Stimulated activated CD4-positive, alpha-beta T cell treated with anti-CD3 and anti-CD28 coated beads, Interleukin-2, amount 100 ng/mL, for 48 hours (primary cell): ENCODE measurements at places on chromosomes 6 and 20.

- DNase-seq: no peak
Measured at GRCh38 chr6:48817333-48818051, 645.6 kb downstream of the MMUT start.

- DNase-seq: no peak
Measured at GRCh38 chr6:157789861-157790260, 33.2 kb upstream of the SNX9 start.

GRCh38 chr20:32672982-32673851, 524 bp downstream of the C20orf203 start:
- peak; percentile 16 for DNase-seq

DNA sequence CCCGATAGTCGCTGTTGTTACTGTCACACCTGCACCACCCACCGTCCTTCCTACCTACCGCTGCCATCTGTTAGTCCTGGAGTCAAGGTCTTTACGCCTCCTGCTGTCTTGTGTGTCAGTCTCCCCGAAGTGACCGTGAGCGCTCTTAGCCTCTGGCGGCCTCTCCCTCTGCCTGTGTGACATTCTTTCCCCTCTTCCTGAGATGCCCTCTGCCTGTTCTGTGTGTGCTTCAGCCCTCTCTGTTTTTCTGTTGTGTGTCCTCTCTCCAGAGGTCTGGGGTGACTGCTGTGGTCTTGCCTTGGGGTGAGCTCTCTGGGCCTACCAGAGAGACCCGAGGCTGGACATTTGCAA, 54.9 kb downstream of the TCP11 start:
- no peak for DNase-seq

DNA sequence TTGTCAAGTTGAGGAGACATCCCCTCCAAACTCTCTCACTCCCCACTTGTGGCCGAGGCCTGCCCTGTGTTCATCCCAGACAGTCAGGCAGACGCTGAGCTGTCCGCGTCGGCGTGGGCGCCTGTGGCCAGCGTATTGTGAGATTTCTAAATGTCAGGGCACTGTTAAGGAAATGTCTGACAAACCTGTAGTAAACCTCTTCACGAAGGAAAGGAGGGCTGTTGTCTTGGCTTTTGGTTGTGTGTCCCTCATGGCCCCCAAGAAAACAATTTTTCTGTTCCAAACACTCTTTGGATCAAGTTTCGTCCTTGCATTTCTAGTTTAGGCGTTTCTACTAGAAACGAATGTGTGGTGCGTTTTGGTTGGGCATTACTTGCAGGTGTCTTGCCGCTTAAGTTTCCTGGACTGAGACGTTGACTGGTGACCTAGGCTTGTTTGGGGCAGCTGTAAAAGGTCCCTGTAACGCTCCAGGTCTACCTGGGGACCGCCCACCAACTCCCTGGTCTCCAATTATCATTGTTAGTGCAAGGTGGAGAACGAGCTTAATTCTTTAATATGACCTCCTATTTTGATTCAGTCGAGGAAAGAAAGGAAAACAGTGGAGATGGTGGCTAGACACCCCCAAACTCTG, 8.7 kb upstream of the POU3F2 start:
- no peak for DNase-seq

DNA sequence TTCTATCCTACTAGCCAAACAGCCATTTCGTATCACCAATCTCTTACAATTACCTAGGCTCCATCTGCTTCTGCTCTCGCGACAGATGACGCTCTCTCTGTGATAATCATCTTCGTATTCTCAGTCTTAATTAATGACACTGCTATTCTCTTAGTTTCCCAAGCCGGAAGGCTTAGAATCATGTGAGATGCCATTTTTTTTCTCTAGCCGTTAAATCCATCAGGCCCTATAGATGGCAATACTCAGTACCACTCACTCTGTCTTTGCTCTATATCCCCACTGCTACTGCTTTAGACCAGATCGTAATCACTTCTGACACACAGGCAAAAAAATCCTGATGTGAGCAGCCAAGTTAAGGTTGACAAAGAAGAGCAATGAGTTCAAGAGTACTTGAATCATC, 2.1 kb upstream of the THEMIS start:
- no peak for DNase-seq

- no peak for DNase-seq
Measured at GRCh38 chr6:138493413-138493812, 5.9 kb downstream of the NHSL1 start.

DNA sequence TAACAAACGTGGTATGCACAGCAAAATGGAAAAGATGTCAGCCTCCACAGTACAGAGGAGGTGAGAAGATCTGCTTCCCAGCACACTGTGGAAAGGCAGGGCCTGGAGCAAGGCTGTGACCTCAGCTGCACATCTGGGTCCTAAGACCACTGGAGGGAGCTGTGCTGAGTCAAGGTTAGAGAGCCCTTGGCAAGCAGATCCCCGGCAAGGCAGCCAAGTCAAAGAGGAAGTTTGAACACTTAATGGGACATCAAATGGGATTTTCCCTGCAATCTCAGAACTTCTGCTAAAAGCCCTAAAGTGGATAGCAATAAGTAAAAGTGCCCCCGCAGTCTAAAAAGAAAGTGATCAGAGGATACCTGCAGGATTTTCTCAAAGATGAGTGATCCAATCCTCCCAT, 39.5 kb downstream of the UNC5CL start:
- DNase-seq: no peak

DNA sequence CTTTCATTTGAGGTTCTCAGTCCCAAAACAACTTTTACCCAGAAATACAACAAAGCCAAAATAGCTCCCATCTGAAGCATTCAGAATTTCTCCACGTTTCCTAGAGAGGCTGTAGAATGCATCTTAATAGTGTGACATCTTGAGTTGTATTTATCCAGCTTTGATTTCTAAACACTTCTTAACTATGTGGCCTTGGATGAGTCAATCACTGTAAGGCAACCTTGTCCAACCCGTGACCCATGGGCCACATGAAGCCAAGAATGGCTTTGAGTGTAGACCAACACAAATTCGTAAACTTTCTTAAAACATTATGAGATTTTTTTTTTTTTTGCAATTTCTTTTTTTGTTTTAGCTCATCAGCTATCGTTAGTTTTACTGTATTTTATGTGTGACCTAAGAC, 108.1 kb downstream of the RALGAPA2 start:
- no peak for DNase-seq

DNA sequence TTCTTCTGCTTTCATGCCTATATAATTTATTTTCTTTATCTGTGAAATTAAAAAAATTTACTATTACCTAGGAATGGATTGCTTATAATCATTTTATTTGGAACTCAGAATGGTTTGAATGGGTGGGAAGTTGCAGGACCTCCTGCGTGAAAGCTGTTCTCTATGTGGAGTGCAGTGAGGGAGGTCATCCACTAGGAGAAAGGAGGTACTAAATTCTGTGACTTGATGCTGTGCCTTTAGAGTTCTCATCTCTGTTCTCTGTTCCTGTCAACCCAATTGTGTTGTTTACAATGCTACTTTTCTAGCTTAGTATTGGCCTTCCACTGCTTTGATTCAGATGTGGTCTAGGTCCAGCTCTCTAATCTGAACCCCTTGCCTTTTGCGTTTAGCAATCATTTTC, 65.0 kb upstream of the HIVEP1 start:
- DNase-seq: no peak

DNA sequence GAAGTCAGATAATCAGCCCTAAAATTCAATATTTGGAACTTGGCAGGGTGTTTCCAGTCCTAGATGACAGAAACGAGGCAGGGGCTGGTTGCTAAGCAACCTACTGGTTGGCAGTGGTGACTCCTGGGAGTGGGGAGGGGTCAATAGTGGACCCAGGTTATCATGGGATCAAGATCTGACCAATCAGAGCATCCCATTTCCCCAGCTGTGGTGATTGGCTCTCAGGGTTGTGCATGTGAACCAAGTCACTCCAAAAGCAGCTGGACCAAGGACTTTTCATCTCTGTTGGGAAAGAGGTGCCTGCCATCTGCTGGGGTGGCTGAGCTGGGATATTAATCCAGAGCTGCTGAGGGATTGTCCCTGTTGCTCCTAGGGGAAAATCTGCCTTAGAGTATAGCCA, 253.4 kb downstream of the PREX1 start:
- DNase-seq: no peak

- DNase-seq: no peak
Measured at GRCh38 chr6:78243519-78243918, 590.7 kb downstream of the MEI4 start.

DNA sequence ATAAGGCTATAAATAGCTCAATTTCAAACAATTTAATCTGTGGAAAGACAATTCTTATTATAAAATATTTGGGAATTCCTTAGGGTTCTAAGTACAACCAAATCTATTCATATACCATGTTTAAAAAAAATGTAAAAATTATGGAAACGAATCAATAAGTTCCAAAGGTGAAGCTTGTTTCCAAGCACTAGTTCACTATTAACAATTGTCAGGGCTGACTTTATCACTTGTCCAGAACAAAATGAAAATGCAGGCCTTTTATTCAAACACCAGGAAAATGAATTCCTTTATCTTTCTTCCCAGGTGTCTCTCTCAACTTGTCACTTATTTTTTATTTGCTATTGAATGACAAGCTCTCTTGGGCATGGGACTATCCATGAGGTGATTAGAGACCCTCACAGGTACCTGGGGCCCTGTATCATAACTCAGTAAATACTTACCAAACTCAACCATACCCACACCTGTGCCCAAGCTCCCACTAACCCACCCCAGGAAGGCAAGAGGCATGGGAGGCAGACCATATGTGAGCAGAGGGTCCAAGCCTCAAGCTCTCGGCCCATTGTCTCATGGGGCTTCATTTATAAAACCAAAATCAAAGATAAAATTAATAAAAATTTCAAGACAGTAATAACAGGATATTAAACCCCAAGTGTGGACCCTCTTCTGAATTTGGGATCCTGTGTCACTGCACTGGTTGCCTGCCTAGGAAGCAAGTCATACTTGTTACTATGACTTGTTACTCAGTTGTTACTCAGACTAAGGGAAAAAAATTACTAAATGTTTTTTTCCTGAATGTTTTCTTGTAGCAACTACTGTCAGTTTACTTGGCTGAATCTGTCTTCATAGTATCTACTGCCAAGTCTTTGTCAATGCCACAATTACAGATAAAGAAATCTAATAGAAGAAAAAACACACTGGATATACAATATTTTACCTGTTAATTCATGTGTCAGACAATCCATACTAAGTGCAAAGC, 54.7 kb downstream of the PTPRK start:
- DNase-seq: no peak

DNA sequence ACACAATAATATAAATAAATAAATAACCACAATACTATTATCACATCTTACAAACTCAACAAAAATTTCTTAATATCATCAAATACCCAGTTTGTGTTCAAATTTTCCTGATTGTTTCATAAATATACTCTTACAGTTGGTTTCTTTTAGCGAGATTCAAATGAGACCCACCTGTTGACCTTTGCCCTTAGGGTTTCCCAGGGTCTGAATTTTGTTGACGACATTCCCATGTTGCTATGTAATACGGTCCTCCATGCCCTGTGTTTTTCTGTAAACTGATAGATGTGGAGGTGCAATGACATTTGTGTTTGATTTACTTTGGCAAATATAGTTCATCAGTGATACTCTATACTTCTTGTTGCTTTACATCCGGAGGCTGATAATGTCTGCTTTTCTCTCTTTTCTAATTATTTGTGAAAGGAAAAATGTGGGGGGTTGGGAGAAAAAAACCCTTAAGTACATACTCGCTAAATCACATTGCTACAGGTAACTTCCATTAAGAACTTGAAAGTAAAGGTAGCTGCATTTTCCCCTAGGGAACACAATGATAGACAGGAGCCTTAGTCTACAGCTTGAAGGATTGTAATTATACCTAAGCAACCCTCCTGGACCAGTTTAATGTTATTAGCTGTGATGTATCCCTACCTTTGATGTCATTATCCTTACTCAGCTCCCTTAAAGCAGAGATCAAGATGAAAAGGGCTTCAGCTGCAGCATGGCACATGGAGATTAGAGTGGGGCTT, 6.6 kb downstream of the MOG start:
- DNase-seq: no peak

GRCh38 chr6:30970946-30971345, 12.6 kb upstream of the MUC21 start:
- no peak for DNase-seq

DNA sequence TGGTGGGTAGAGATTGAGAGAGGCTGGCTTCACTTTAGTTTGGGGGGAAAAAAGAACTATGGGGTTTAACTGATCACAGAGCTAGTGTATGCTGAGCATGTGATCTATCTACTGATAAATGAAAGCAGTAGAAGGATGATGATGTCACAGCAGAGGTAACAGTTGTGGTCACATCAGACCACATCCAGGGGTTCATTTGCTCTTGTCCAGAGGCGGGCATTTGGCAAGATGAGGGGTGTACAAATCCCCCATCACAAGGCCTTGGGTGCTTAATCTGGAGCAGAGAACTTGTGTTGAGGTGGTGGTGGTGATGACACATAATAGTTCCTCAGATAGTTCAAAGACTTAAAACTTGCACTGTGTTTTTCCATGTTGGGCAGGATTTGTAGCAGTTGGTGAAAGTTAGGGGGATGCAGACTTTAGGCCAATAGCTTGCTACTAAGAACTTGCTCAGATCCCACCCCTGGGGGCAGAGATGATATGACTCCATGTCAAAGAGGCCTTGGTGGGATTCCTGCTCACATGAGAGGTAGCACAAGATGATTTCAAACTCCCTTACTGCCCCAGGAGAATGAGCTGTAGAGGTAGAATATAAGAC, 63.4 kb downstream of the PRDM1 start:
- DNase-seq: no peak

- no peak for DNase-seq
Measured at GRCh38 chr6:131353876-131354275, 218.6 kb downstream of the AKAP7 start.

- peak; percentile 50 for DNase-seq
Measured at GRCh38 chr6:159110013-159110412, 59.2 kb upstream of the FNDC1 start.

DNA sequence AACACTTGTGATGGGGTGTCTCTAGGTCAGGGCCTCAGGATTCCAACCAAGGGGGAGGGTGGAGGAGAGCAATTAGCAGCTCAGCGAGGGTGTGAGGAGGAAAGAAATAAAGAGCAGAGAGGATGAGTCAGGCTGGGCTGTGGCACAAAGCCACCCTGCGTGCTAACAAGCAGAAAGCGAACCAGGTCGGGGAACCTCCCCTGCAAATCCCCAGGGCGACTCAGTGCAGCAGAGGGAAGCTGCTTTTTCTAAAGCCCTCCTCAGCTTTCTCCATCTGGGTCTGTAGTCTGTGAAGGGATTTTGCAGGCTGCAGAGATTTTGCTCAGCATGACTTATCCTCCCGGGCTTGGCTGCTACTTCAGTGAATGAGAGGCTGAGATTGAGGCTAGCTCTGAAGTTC, 6.6 kb upstream of the SPO11 start:
- no peak for DNase-seq

- no peak for DNase-seq
Measured at GRCh38 chr6:47897247-47897646, 115.4 kb downstream of the OPN5 start.

- no peak for DNase-seq
Measured at GRCh38 chr6:2688401-2689064, 62.2 kb downstream of the MYLK4 start.

- DNase-seq: no peak
Measured at GRCh38 chr20:25018425-25018824, 25.9 kb upstream of the APMAP start.

DNA sequence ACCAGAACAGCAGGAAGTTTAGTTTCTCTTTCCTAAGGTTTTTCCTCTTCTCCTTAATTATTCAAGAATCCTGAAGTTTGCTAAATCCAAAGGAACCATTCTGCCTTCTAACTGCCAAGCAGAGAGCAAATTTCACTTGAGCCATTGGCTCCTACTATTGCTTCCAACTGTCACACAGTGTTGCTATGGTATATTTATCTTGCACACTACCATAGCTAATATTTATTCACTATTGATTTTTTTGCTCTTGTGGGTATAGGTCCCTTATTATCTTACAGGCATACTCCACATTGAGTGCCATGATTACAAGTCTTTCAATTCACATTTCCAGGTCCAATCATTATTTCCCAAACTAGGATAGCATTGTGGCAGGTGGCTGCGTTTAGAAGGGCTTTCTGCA, 266.7 kb upstream of the FLRT3 start:
- DNase-seq: no peak
